Activated naive CD4-positive, alpha-beta T cell treated with anti-CD3 and anti-CD28 coated beads, Interleukin-2, amount 10 ng/mL, durations not matched to agents 7 days and 5 days (primary cell): ENCODE measurements at places on chromosomes 13 and 19.

GRCh38 chr13:35468195-35468594, 8.3 kb downstream of the MAB21L1 start:
- no peak for DNase-seq

DNA sequence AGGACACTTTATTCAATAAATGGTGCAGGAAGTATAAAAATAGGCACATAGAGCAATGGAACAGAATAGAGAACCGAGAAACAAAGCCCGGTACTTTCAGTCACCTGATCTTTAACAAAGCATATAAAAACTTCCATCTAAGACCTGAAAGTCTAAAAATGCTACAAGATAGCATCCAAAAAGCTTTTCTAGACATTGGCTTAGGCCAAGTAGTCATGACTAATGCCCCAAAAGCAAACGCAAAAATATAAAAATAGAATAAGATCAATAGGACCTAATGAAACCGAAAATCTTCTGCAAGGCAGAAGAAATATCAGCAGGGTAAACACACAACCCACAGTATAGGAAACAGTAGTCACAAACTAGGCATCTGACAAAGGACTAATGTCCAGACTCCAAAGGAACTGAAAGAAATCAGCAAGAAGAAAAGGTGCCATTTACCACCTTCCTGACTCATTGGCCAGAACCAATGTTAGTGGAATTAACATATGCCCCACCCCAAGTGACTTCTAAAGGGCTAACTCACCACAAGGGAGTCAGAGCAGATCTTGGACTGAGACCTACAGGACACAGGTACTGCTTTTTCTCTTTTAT, 40.8 kb upstream of the CEACAM21 start:
- no peak for DNase-seq

- DNase-seq, result no peak
Observed at GRCh38 chr19:11697284-11697855, 41.4 kb downstream of the ZNF823 start.

DNA sequence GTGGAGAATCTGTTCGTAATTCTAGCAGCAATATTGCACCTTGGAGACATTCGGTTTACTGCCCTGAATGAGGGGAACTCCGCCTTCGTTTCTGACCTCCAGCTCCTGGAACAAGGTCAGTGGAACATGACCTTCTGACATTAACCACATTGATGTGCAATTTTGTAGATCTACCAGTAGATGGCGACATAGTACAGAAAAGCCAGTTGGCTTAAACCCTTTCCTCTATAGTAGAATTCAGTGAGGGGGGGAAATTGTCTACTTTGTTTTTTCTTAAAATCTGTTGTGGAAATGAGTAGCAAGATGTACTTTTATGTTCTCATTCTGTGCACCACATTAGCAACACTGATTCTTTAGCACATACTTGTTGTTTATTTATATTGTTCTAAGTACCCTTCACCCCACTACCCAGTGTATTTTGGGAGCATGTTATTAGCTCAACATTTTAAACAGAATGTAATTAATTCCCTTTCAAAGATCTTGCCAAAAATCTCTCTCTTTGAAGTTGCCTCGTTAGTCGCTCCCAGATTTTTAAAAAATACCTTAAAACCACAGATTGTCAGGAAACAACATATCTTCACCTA, 332.2 kb downstream of the MYO16 start:
- no peak for DNase-seq

- no peak for DNase-seq
Observed at GRCh38 chr19:29855087-29855486, 43.3 kb downstream of the CCNE1 start.

DNA sequence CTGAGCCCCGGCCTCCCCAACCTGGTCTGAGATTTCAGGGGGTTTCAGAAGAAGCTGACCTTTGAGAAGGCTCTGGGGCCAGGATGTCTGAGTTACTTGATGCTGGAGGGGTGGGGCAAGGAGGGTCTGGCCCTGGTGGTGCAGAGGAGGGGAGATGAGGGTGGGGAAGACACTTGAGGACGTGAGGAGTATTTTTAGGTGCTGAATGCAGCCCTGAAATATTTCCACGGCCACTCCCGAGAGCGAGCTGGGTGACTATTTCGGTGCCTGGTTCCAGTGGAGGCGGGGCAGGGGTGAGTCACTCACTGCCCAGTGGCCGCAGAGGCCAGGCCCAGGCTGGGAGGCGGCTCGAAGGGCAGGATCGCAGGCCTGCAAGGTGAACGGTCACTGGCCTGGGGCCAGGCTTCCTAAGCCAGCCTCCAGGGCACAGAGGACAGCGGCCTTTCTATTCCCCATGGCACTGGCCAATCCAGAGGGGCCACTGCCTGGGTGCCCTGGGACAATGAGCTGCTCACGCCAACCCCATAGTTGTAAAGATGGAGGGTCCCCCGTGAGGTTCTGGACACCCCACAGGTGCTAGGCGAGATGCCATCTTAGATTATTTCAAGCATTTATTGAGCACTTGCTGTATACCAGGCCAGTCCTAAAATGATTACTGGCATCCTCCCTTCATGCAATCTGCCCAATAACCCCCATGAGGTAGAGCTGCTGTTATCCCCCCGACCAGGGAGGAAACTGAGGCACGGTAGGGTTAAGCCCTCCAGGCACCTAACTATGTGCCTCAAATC, 19.7 kb upstream of the JUND start:
- DNase-seq, result no peak
